ENCODE measurements at places on chromosomes 3 and 15.

- no peak for DNase-seq
Observed at GRCh38 chr15:27249760-27250109, 278.8 kb downstream of the GABRG3 start.

DNA sequence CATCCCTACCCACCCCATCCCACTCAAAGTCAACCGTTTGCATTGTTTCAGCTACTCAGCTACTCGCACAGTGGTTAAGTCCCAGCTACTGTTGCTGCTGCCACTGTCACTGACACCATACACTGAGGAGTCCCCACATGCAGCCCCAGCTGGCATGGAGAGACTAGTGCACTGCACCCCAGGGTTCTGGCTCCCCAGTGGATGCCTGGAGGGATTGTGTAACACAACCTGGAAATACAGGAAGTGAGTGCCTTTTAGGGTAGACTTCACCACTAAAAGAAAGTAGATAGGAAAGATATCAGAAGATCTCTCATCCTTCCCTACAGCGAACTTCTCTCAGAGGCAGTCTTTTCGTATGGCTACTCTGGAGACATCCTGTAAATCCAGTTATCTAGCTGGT lies 169.2 kb upstream of the STRIT1 start:
- DNase-seq: no peak

- no peak for DNase-seq
Observed at GRCh38 chr3:170423001-170423615, 4.4 kb downstream of the CLDN11 start.

DNA sequence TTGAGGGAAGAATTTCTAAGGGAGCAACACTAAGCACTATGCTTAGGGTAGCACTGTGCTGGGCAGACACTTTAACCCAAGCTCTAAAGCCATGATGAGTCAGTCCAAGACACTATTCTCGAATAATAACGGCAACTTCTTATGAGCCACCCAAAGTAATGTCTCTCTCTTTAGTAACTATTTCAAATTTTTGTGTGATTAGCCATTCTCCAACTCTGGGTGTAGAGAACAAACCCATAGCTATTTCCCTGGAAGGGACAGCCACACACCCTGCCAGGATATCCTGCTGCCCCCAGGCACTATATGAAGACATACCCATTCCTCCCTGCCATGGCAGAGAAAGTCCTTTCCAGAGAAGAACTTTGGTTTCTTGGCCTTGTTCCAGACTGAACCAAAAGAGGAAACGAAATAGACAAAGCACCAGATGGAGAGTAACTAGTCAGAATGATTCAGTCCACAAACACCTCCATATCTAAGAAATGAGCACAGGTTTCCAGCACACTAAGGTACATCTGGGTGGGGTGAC lies 384.9 kb upstream of the THBS1 start:
- no peak for DNase-seq

- no peak for DNase-seq
Observed at GRCh38 chr3:55687526-55687925, 200.4 kb upstream of the WNT5A start.

DNA sequence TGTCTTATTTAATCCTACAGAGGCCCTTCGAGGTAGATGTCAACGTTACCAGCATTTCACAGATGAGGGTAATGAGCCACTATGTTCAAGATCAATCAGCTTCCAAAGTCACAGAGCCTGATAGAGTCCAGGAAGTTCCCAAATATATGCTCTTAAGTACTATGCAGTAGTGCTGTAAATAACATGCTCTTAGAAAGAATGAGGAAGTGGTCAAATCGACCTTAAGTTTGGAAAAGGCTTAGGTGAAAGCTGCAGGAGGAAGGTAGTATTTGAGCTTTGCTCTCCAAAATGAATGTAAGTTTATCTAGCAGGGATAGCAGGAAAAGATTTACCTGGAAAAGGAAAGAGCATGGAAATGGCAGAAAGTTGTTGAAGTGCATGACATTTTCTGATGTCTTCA lies 234.0 kb downstream of the RBMS3 start:
- no peak for DNase-seq

- no peak for DNase-seq
Observed at GRCh38 chr3:126372413-126373145, 15.4 kb upstream of the KLF15 start.

DNA sequence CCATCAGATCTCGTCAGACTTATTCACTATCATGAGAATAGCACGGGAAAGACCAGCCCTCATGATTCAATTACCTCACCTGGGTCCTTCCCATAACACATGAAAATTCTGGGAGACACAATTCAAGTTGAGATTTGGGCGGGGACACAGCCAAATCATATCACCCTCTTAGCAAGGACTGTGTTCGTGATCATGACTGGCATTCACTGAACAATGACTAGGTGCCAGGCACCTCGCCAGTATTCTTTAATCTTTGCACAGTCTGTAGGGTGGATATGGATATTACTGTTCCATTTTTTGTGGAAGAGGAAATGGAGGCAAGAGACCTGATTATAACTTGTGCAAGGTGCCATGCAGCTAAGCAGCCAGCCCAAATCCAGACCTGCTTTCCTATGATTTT lies 77.5 kb downstream of the IGF1R start:
- no peak for DNase-seq

DNA sequence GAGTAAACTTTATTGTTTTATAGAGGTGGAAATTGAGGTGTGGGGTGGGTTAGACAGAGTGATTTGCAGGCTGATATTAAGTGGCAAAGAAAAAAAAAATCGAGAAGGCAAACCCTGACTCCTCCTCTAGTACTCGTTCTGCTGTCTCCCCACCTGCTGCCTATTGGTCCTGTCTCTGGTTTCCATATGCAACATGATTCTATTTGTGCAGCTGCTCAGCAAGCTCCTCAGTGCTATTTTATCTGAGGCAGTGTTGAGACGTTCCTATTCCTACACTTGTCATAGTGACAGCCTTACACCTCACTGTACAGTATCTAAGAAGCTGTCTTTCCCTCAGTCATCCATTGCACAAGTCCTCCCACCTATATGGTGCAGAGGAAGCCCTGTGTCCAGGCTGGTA lies 45.1 kb downstream of the RSL24D1 start:
- no peak for DNase-seq

DNA sequence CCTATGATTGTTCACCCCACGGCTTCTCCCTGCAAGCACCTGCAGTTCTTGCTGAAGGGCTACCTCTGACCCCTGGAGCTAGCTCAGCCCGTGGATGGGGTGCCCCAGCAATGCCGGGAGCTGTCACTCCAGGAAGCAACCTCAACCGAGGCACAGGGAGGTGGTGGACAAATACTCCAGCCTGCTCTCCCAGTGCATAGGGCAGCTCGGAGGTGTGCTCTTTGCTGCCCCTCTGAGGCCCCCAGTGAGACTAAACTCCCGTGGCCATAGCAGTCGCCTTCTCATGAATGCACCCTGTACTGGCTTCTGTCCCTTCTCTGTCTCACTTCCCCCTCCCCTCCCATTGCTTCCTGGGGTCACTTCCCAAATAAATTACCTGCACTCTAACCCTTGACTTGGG lies 48.5 kb downstream of the LINGO1 start:
- DNase-seq: no peak

DNA sequence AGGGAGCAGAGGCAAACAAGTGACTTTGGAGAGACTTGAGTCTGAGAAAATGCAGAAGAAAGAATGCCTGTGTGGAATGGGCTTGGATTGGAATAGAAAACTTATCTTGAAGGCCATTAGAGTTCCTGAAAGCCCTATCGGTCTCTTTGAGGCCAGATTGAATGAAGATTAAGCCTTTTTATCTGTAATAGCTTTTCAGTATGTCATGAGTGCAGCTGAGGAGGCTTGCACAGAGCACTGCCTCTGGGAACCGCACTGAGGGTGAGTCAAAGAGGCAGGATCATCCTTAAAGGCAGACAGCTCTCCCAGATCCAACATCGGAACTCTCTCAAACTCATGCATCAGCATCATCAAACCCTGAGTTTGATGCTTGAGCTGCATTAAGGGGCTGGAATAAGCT lies 515.2 kb downstream of the NTRK3 start:
- no peak for DNase-seq

DNA sequence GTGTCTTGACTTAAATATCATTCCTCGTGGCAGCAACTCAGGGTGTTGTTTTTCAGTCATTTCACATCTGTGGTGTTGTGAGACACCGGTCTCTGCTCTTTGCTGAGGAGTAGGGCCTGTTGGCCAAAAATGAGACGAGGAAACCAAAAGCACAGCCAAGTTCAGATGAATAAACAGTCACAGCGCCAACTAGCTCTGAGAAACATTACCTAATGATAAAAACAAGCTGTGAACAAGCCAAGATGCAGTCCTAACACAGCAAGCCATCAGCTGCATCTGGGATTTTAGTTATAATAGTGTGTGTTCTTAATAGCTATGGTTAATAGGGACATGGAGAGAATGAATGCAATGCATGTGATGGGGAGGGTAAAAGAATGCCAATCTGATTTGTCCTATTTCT lies 843.4 kb upstream of the DPPA4 start:
- no peak for DNase-seq

DNA sequence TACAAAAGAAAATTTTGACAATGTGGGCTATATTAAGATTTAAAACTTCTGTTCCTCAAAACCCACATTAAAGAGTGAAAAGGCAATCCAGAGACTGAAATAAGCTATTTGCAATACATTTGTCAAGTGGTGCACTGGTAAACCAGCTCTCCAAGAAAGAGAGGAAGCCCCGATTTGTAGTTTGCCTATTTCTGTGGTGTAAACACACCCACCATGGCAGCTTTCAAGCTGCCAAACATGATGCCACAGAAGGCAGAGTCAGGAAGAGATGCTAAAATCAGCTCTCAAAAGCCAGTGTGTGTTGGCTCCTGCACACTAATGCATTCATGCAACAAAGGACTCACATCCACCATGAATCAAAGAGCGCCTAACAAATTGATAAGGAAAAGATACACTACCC lies 17.5 kb downstream of the RFTN1 start:
- no peak for DNase-seq

- no peak for DNase-seq
Observed at GRCh38 chr3:176074096-176074495, 1123.2 kb downstream of the TBL1XR1 start.

DNA sequence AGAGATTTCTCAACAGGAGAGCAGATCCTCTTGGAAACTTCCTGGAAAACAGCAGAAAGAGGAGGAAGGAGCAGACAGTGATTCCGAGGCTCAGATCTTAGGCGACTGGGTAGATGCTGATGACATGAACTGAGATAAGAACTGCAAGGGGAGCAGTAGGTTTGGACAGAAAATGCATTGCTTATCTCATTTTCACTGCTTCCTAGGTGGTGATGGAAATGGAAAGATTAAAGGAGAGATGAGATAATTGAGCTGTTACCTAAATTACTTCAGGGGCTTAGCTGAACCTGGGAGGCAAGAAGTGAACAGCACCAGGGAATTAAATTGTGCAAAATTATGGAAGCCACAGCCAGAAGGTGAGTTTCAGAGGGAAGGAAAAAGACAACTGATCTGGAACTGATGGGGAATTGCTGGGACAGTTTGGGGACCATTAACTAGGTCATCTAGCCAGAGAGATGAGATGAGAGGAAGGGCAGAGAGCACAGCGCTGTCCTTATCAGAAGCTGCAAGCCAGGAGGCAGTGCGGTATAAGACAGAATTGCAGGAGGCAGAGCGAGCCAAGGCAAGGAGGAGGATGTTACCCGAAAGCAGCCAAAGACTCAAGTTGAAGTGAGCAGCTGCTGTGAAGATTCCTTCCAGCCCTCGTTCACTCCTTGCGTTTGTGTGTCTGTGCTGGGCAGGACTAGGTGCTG lies 140.4 kb downstream of the SRGAP3 start:
- DNase-seq: no peak

GRCh38 chr15:48447657-48448056 lies 116.4 kb downstream of the DUT start:
- DNase-seq: no peak

- no peak for DNase-seq
Observed at GRCh38 chr15:62456011-62456920, 291.2 kb upstream of the C2CD4B start.

DNA sequence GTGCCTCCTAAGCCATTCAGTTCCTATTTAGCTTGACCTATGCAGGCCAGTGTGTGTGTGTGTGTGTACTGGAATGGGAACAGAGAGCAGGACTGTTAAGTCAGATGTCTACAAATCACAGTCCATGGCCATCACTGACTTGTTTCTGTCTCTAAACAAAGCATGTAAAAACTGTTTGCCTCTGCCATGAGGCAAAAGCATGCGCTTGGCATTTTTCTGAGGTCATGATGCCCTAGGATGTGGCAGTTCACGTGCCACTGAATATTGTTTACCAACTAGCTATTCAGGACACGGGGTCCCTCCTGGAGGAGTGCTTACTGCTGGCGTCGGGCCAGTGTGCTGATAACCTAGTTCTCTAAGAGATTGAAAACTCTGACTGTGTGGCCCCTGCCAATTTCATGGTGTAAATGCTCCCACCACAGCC lies 8.2 kb upstream of the ATP13A3 start:
- DNase-seq: no peak

DNA sequence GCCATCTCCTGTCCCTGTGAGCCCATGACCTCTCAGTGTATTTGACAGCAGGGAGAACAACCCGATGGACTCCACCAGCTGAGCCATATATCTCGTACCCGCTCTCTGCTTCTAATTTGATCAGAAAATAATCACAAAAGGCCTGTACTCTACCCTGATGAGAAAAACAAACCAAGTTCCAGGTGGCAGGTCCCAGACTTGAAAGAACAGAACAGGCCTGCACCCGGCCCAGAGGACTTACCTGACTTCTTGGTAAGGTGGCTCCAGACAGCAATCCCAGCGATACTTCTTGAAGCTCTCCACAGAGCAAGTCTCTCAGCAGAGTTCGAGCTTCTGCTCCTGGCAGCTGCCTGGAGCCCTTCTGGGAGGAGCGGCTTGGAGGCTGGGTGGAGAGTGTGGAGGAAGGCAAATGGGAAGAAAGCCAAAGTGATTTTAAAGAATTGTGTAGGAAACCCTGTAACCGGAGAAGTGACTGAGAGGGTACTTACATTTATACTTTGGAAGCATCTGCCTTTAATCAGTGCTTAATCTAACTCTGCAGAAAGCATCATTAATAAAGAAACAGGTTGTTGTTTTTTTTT lies 91.6 kb downstream of the SCN11A start:
- DNase-seq: no peak

DNA sequence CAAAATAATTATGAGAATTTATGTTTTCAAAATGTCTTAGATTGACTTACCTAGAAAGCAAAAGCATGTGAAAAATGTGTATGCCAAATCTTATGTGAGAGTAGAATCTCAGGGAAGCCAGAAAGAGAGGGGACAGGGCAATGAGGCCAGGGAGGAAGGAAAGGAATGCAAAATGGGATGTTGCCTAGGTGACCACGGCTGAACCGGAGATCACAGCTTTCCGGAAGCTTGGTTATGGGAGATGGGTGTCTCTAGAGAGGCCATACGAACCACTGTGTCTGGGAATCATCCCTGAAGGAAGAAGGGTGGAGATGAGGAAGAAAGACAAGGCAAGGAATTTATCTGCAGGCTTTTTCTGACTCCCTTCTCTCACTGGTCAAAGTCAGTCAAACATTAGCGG lies 76.0 kb downstream of the SUCLG2 start:
- no peak for DNase-seq

DNA sequence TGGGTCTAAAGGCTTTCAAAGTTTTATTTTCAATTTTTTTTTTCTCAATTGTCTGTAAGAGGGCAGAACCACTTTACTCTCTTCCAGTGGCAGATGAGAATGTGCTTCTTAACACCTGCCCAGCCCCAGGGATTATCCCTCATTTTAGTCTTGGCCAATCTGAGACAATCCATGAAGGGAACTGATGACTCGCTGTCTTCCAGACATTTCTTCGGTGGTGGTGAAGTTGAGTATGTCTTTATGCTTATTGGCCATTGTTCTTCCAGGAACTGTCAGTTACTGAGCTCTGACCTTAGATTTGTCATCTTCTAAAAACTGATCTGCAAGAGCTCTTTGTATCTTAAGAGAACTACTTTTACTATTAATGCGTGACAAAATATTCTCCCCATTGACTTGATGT lies 139.5 kb downstream of the TJP1 start:
- DNase-seq: no peak

GRCh38 chr15:57377478-57377847 lies 1.2 kb downstream of the CGNL1 start:
- no peak for DNase-seq
